Caki2 (cell line): ENCODE measurements at places on chromosomes 2 and 18.

GRCh38 chr2:234378440-234378839, 118.4 kb downstream of the ARL4C start:
- no peak for DNase-seq

GRCh38 chr2:68302281-68302875, 17.4 kb downstream of the CNRIP1 start:
- DNase-seq: no peak

DNA sequence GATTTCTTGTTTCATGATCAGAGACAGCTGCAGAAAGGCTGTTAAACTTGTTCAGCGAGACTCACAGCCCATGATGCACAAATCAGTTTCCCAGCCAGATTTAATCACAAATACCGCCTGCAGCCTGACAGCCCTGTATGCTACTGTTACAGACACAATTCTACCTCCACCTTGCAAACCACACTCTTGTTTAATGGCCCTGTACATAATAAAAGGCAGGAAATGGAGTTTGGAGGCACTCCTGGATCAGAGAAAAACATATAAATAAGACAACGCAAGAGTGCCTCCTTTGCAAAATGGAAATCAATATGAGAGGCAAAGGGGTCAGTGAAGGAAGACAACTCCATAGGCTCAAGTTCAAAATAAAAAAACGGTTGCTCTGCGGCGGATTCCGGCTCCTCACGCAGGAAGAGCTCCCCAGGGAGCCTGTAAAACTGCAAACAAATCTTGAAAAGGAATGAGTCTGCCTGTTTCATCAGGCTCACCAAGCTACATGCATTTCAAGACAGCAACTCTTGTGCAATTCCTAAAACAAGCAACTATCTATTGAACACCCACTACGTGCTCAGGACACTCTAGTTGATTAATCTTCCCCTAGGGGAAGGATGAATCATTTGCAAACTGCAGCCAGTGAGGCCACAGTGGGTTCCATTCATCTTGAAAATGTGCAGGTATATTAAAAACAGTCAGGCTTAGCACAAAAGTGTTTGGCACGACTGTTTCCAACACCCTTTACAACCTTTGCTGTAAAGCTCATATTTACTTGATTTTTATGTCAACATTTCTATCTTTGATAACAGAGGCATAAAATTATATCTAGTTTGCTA, 37.5 kb downstream of the TBC1D8 start:
- DNase-seq: peak; percentile 68

GRCh38 chr2:158024288-158024898, 77.3 kb upstream of the UPP2 start:
- DNase-seq: peak; percentile 32

DNA sequence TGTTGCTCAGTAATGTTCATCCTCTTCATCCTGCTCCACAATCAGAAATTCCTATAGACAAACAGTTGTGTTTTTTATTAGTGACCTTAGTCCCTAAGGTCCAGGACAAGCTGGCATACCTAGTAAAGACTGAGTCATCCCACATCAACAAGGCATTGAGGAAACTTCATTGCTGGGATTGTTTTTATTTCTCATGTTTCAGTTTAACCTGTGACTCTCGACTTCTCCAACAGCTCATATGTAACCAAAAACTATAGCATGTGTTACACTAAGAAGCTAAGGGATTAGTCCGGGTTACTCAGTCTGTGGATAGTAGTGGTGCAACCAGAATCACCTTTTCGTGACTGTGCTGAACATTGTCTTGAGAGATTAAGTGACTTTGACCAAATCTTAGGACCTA, 292.1 kb downstream of the RDH14 start:
- peak; percentile 54 for DNase-seq

DNA sequence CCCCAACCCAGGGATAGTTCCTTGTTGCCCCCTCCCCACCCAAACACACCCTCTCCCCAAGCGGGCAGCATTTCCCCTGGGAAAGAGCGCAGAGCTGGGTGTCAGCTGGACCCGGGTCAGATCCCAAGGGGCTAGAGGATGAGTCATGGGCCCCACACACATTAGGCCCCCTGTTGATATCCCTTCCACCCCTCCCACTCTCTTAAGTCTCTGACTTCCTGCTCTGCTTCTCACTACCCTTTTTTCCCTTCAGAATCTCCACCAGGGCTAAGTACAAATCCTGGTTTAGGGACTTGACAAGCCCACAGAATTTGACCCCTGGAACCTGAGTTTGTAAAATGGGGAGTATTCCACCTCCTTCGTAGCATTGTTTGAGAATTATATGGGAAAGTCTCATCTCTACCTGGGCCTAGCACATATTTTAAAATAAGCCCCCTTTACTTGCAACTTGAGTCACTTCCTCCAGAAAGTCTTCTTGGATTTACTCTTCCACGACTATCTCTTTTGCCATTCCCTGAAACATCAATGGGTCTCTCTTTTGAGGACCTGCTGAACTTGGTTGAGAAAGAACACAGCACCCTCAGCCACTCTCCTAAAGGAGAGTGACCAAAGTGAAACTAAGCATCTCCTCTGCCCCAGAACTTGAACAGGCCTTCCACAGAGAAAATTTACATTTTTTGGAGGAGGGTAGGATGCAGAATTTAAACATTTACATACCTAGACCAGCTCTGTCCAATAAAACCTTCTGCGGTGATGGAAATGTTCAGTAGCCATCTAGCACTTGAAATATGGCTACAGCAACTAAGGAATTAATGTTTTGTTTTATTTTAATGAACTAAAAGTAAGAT, 4.7 kb downstream of the RTKN start:
- no peak for DNase-seq

DNA sequence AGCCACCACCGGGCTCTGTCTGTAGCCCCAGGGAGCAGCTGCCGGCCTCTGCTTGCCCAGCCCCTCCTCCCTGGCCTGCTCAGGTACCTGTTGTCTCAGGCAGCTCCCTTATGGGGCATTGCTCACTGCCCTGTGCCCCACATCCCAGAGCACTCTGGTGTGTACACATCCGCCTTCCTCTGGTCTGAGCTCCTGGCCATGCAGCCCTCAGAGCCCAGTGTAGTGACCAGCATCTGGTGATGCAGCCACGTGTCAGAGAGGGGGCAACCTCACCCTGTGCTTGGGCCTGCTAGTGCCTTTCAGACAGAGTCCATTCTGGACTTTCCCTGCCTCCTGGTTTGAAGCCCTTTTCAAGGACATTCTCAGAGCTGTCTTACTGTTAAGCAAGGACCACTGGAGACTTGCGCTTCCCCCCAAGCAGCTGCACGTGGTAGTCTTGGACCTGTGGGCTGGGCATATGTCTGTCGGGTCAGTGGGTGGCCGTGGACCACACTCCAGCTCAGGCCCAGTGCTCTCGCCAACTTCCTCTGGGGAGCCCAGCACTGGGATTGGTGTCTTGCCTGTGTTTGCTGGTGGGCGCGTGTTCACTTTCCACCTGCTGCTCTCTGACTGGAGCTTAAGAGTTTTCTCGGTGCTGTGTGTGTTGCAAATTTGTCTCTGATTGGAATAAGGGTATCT, 30.7 kb downstream of the DGKD start:
- DNase-seq: no peak

DNA sequence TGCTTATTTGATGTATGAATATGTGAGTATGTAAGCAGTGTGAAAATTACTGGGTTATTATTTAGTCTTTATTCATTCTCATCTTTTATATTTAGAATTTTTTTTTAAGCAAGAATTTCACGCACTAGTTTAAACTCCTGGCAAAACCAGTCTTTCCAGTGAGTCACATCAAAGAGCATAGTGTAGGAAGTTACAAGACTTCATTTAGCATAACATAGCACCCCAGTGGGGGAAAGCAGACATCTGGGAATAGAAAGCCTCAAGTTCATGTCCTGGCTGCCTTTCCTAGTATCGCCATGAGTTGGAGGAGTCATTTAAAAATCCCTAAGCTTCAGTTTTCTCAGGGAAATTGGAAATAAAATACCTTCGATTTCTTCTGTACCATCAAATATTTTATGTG, 408.3 kb downstream of the NUP35 start:
- DNase-seq: no peak

- no peak for DNase-seq
These were observed 19.7 kb downstream of the TWSG1 start for GRCh38 chr18:9354256-9354655.

DNA sequence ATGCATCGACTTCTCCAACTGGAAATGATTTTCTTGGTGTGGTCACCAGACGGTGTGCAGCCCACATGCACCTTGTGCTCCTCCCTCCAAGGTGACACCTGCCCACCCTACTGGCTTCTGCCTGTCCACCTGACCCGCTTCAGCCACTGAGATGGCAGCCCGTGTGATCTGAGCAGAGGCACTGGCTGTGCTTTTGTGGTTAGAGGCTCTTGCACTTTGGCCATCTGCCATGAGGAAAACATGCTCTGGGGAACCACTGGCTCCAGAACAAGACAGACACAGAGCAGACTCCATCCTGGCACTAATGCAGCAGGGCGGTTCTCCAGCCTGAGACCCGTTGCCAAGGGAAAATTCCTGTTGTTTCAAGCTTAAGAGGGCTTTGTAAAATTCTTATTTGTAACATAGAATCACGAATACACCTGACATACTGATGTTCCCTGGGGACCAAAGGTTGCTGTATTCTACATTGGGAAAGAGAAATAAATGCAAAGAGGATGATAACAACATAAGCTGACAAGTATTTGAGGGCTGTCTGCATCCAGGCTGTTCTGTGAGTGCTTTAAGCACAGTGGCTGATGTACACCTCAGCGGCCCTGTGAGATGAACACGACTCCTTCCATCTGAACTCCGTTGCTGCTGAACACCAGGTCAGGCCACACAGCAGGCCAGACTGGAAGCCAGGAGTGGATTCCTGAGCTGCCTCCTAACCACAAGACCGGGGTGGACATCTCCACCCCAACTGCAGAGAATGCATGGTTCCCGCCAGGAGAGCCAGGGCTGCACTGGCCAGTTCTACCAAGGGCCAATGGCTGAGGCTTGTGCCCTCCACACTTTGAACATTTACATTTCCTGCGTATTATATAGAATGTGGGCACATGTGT, 820.4 kb downstream of the GALR1 start:
- no peak for DNase-seq

DNA sequence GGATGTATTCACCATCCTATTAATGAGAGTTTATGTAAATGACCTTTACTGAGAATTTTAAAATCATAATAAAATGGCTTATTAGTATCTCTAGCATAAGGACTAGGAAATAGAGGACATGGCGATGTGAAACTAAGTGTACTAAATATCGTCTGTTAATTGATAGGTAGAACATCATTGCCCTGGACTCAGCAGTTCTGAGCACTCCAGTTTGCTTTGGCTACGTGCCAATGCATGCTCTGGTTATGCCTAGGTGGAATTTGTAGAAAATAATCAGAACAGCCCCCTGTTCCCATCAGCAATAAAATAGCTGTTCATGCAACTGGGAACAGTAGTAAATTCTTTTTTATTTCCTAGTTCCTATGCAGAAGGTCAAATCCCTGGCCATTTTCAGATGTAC, 247.8 kb downstream of the DOK6 start:
- DNase-seq: no peak

- DNase-seq: no peak
These were observed 438.3 kb downstream of the ZNF521 start for GRCh38 chr18:24913507-24914170.

GRCh38 chr18:63145166-63145850, 174.3 kb downstream of the BCL2 start:
- DNase-seq: no peak

DNA sequence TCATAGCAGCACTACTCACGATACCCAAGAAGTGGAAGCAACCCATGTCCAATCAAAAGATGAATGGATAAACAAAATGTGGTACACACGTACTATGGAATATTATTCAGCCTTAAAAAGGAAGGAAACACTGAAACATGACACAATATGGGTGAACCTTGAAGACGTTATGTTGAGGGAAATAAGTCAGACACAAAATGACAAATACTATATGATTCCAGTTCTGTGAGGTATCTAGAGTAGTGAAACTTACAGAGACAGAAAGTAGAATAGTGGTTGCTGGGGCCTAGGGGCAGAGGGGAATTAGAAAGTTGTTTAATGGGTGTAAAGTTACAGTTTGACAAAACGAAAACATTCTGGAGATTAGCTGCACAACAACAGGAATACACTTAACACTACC, 24.7 kb downstream of the TLK1 start:
- no peak for DNase-seq

- DNase-seq: peak; percentile 50
These were observed 124.0 kb downstream of the GULP1 start for GRCh38 chr2:188415754-188416083.

- DNase-seq: no peak
These were observed 71.4 kb downstream of the NFATC1 start for GRCh38 chr18:79467126-79467525.

DNA sequence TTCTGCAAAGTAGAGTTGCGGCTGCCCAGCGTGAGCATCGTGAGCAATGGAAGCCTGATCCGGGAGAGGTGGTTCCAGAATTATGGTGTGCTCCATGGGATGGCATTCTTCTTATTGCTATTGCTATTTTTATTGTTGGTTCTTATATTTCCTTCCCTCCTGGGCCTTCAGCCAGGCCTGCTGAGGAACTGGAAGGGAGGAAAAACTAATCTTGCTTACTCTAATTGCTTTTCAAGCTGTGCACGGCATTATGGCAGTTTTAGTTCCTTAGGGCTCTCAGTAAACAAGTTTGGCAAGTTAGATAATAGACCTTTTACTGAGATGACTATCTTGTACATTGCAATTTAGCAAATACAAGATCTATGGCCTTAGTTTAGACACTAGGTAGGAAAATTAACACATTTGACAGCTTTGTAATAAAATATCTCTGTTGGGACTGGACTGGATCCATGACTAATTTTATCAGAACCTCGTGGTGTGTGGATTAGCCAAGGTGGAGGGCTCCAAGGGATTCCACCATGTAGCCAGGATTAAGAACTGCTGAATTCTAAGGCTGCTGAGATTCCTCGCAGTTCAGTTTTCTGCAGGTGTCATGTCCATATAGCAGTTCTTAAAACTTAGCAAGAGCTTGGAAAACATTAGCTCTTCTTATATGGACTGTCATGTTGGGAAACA, 6.0 kb downstream of the RSAD2 start:
- no peak for DNase-seq

GRCh38 chr2:134906726-134907125, 11.9 kb upstream of the CCNT2 start:
- no peak for DNase-seq

DNA sequence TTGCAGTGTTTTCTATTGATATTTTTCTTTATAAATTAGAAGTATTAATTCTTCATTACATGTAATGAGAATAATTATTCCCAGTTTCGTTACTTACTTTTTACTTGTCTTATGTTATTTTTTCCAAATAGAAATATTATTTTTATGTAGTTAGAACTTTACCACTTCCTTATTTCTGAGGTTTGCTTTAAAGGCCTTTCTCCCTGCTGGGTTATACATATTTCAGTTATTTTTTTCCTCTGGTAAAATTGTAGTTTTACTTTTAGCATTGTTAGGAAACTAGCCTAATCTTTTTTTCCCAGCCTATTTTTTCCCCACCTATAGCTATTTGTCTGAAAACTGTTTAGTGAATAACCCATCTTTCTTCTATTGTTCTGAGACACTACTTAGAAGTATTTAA, 17.1 kb downstream of the RNF144A start:
- no peak for DNase-seq
